ENCODE measurements at places on chromosomes 4 and X.

DNA sequence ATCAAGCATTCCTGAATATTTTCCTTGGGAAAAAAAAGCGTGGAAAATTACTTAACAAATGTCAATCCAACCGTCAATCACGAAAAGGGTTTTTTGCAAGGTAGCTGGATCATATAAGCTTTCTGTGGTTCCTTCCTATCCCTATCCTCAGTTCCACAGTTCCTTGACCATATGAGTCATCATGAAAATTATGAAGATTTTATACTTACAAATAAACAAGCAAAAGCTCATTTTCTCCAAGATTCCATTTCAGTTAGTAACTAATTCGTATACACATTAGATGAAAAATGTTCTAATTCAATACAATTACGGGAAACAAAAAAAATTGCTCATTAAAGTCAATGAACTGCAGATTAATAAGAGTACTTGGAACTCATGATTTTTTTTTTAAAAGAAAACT lies 228.8 kb downstream of the NSUN7 start:
- DNase-seq, result no peak

DNA sequence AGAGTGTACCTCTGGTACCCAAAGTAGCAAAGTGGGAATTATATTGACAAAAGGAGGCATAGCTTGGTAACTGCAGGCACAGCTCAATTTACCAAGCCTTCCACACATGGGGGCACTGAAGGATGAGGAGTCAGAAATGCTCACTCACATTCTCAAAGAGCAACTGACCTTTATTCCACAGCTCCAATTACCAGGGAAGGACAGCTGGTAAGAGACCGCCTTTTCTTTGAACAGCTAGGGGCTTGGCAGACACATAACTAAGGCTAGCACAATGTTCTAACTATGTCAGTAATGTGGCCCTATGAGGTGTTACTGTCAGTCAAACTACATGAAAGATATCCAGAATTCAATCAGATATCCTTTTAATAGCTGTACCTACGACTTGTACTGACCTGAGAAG lies 20.5 kb upstream of the STS start:
- DNase-seq, result no peak

DNA sequence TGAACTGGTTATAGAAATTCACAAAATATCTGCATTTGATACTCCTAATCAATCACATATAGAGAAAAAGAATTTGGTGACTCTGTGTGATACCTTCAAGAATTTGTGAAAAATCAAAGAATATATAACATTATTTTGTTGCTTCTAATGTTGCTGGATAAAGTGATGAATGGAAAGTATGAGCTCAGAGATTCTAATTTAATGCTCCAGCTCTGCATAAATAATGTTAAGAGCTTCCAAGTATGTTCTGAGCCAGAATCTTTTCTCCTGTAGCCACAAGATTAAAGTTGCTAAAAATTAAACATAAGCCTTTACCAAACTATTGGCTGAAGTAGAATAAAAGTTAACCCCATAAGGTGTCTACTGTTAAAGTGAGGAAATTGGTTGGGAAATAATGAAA lies 294.7 kb upstream of the CT83 start:
- DNase-seq, result no peak

DNA sequence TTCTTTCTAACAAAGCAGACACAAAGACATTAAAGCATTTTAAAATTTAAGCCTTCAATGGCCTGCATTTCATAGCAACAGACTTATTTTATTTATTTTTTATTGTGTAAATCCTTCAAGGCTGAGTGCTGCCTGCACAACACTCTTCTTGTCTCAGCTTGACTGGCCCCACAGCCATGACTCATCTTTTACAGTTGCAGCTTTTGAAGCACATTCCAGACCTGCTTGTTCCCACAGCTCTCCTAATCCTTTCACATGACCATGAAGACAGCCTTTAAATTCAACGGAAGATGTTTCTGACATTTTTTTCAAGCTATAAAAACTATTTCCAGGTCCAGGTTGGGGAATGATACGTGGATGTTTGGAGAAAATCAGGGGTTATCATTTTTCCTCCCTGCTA lies 276.9 kb upstream of the TACR3 start:
- no peak for DNase-seq

DNA sequence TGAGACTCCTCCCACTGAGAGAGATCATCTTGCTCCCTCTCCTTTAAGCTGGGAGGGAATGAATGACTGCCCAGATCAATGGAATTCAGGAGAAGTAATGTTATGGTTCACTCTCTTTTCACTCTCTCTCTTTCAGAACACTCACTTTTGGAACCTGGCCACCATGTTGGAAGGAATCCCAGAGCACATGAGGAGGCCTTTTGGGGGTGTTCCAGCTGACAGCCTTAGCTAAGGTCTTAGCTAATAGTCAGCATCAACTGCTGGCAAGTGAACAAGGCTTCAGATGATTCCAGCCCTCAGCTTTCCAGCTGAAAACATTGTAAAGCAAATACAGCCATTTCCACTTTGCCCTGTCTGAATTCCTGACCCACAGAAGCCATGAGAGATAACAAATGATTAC lies 124.0 kb upstream of the CLNK start:
- no peak for DNase-seq

DNA sequence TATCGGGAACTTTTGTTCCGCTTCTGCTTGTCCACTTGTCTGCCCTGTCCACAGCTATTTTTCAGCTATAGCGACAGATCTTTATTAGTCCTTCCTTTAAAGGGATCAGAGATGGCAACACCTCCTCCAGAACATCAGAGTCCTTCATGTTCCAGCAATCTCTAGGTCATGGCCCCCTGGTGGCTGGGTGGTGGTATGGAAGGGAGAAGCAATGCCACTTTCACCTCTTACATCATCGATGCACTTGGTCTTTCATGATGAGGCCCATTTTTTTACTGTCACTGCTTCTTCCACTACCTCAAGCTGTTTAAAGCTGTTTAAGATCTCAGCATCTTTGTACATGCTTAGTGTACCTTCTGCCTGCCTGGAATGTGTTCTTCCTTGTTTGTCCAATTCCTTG lies 106.7 kb downstream of the ARHGAP6 start:
- DNase-seq, result peak; percentile 30

- DNase-seq, result no peak
Observed at GRCh38 chrX:136227948-136228838, 23.0 kb downstream of the MAP7D3 start.

- no peak for DNase-seq
Observed at GRCh38 chr4:128451270-128451905, 163.8 kb upstream of the PGRMC2 start.

DNA sequence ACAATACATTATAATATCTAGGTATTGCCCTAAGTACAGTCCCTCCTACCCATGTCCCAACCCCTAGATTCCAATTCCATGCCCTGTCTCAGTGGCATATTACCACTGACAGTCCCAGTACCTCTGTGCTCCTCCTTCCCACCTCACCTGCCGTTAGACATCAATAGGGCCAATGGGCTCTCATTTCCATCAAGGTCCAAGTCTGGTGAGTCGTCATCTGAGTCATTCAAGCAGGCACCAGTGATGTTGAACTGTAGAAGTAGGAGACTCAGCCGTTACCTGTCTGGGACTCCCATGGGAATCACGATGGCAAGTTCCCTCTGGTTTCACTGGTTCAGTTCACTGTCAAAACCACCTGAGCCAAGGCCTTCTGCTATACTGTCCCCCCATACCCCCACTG lies 51.7 kb downstream of the PHF8 start:
- DNase-seq, result no peak

DNA sequence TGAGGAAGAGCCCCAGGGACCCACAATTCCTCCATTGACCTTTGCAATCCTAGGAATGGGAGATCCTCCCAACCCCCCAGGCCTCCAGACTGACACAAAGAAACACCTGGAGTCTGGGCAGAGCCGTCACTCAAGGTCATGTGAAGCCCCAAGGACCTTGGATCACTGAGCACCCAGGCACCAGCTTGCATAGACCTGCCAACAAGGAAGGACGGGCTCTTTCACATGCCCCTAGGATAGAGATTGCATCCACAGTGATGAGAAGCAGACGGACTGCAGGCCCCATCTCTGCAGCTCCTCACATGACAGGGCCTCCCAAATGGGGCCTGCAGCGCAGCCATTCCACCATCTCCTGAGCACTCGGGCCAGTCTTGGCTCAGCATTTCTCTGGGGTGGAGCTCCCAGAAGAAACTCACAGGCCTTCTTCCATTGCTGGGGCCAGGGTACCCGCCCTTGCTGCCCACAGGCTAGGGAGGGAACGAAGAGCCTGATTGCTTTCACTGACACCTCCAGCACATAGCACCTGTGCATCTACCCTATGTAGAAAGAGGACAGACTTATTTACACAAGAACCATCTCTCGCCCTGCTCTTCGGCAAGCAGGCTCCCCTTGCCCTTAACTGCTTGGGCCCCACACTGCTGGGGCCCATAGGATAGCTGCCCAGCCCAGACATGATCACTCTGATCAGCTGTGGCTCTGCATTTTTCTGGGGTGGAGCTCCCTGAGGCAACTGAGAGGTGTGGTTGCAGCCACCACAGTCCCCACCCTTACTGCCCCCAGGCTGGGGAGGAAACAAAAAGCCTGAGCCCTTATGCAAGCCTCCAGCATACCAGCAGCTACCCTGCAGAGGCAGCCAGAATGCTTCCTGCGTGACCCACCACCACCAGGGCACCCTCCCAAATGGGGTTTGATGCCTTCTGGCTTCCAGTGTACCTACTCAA lies 185.7 kb upstream of the ZCCHC13 start:
- no peak for DNase-seq

DNA sequence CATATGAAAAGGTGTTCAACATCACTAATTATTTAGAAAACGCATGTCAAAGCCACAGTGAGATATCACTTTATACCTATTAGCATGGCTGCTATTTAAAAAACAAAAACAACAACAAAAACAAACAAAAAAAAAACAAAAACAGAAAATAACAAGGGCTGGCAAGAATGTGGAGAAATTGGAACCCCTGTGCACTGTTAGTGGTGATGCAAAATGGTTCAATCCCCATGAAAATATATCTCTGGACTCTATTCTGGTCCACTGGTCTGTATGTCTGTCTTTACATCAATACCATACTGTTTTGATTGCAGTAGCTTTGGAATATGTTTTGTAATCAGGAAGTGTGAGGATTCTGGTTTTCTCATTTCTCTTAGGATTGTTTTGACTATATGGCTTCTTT lies 43.6 kb upstream of the SPP1 start:
- DNase-seq, result no peak

DNA sequence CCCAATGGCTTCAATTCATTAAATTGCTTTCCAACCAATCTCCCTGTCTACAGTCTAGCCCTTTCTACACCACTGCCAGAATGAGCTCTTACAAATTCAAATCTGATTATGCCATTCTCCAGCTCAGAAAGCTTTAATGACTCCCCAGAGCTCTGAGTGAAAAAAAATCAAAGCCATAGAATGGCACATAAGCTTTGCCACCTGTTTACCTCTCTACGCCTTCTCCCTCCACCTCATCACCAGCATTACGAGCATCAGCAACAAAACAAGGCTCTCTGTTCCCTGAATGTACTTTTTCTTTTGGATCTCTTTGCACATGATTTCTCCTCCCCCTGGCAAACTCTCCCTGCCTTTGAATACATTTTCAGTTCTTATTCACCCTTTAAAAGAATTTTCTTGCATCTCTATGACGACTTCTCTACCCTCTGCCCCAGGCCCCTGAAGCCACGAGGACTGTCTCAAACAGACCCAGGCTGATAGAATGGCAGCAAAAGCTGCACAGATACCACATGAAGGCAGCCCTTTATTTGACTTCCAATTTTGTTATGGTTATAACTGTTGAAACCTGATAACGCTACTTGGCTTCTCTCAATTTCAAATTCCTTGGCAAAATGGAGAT lies 516.0 kb downstream of the PCDH7 start:
- no peak for DNase-seq

GRCh38 chr4:184897895-184898294 lies 72.1 kb upstream of the ACSL1 start:
- DNase-seq, result no peak

GRCh38 chr4:120869613-120870278 lies 52.8 kb downstream of the PRDM5 start:
- no peak for DNase-seq

DNA sequence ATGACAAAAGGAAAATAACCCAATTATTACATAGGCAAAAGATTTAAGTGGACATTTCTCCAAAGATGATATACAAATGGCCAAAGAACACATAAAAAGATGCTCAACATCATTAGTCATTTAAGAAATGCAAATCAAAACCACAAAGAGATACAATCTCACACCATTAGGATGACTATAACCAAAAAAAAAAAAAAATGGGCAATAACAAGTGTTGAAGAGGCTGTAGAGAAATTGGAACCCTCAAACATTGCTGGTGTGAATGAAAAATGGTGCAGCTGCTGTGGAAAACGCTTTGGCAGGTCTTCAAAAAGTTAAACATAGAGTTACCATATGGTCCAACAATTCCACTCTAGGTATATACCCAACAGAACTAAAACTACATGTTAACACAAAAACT lies 5.6 kb upstream of the PRDX4 start:
- no peak for DNase-seq

DNA sequence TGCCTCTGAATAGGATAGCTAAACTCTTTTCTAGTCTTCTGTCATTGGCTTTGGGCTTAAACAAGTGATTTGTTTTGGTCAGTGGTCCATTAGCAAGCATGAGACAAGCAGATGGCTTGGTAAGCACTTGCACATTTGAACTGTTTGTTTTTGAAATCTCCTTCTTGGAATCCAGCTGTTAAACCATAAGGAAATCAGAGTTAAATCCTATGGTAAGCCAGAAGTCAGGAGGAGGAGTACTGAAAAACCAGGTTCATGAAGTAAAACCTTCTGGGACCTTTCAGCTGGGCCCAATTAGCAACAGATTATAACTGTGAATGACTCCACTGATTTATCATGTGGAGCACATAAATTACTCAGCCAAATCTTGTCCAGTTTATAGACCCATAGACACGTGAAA lies 1042.5 kb upstream of the PABPC4L start:
- no peak for DNase-seq

DNA sequence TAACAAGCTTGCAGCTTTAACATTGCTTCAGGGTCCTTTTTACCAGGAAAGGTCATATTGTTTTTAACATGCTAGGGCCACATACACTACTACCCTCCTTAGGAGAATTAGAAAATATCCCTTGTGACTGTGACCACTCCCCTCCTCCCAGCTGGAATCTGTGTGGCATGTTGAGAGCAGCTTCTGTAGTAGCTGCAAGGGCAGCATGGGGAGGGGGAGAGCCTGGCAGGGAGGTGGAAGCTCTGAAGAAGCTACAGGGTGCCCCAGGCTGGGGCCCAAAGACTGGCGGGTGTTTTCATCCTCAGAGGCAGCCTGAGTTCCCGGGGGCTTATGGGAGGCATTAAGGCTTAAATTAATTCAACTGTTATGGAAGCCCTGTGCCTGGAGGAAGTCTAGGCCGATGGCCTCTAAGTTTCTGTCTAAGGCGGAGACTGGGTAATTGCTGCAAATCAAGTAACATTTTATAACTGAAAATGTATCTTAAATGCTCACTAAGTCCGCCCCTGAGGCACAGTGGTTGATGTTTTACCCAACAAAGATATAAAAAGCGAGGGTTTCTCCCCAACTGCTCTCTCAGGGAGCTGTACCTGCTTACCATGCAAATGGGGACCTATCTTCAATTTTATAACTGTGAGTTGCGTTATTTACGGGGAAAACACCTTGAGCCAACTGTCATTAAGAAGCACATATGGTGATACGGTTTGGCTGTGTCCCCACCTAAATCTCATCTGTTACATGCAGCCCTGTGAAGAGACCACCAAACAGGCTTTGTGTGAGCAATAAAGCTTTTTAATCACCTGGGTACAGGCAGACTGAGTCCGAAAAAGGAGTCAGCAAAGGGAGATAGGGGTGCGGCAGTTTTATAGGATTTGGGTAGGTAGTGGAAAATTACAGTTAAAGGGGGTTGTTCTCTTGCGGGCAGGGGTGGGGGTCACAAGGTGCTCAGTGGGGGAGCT lies 37.4 kb upstream of the STS start:
- DNase-seq, result no peak

GRCh38 chrX:45806410-45807121 lies 605.9 kb upstream of the DIPK2B start:
- no peak for DNase-seq
